ENCODE measurements at places on chromosomes 13 and 19.

DNA sequence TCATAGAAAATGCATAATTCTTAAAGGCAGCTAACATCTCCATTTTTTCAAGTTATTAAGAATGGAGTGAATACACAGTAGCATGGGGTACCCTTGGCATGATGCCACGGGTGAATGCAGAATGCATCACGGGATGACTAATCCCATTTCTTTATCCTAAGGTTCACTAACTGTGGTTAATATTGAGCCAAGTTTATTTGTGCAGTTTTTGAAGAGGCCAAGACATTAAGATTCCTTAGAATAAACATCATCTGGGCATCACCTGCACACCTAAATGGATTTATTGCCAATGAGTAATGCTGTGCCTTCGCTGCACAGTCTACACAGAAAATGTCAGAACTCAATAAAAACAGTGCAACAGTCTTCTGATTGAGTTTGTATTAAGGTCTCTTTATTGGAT is 333.1 kb downstream of the GPC6 start:
- DNase-seq, result no peak

DNA sequence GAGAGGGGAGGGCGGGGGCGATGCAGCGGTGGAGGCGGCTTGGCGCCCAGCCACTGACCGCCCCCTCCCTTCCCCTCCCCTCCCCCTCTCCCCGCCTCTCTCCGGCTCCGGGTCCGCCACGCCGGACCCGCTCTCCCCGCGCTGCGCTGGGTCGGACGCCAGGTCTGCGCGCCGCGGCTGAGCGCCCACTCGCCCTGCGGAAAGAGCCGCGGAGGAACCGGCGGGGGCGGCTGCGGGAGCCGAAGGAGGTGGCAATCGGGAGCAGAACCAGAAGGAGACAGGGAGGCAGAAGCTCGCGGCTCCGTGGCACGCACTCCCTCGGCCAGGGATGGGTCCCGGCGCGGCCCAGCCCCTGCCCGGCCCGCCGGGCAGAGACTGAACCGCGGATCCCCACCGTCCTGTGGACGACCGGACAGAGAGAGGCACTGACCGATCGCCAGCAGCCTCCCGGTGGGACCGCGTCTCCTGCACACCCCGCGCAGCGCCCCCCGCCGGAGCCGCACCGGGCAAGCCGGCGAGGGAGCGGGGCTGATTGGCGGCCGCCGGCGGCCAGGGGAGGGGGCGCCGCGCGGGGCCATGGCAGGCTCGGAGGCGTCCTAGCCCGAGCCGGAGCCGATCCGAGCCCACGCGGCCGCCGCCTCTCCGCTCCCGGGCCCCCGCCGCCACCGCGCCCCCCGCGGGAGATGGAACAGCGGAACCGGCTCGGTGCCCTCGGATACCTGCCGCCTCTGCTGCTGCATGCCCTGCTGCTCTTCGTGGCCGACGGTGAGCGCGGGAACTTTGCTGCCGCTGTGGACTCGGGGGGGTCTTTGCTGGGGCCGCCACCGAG is at the start of gene VSTM2B:
VSTM2B (plus strand) TSS at position 94 of the 829 bp plus-strand sequence; CDS start at position 684, 590 bp downstream.
- DNase-seq, result no peak

DNA sequence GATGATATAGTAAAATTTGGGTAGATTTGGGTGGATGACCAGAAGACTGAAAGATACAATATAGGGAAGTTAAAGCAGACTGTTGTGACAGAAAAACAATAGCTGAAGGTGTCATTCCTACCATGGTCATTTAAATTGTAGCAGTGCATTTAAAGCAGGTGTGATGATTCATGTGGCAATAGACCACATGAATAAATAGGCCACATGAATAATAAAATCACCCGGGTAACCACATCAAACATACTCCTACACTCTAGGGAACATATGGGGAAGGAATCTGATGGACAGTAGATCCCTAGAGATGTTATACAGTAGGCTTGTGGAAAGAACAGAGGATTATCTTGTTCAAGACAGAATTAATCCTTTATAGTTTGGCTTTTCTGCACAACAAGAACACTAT is 392.6 kb downstream of the SLITRK5 start:
- DNase-seq, result no peak

- no peak for DNase-seq
These were observed 316.9 kb upstream of the TSHZ3 start for GRCh38 chr19:31666126-31666525.

DNA sequence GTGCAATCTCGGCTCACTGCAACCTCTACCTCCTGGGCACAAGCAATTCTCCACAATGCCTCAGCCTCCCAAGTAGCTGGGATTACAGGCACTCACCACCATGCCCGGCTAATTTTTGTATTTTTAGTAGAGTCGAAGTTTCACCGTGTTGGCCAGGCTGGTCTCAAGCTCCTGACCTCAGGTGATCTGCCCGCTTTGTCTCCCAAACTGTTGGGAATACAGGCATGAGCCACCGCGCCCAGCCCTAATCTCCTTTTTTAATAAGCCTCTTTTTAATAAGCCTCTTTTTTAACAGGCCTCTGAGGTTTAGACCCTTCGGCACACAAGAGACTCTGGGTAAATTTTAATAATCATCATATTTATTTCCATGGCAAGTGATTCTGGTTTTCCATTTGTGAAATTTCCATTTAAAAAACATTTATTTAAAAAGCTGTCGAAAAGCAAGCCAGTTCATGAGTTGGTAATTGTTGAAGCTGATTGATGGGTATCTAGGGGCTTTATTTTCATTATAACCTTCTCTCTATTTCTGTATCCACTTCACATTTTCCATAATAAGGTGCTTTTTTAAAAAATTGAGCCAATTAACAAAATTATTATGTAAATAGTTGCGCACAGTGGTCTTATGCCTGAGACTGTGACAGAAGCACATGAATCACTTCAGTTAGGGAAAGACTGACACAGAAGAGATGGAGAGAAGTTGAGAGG is 11.8 kb downstream of the POU2F2 start:
- DNase-seq, result no peak

Measured in CD4-positive, alpha-beta T cell treated with Interleukin-2 at 100 ng/mL for 4 hours (primary cell).